Activated CD4-positive, alpha-beta T cell treated with anti-CD3 and anti-CD28 coated beads, Interleukin-2, amount 50 U/mL, for 1 hour (primary cell): ENCODE measurements at places on chromosomes 3 and 15.

- no peak for DNase-seq
Observed at GRCh38 chr3:31668242-31668641, 135.5 kb downstream of the STT3B start.

GRCh38 chr3:52122491-52122890 is 31.7 kb downstream of the POC1A start:
- no peak for DNase-seq

DNA sequence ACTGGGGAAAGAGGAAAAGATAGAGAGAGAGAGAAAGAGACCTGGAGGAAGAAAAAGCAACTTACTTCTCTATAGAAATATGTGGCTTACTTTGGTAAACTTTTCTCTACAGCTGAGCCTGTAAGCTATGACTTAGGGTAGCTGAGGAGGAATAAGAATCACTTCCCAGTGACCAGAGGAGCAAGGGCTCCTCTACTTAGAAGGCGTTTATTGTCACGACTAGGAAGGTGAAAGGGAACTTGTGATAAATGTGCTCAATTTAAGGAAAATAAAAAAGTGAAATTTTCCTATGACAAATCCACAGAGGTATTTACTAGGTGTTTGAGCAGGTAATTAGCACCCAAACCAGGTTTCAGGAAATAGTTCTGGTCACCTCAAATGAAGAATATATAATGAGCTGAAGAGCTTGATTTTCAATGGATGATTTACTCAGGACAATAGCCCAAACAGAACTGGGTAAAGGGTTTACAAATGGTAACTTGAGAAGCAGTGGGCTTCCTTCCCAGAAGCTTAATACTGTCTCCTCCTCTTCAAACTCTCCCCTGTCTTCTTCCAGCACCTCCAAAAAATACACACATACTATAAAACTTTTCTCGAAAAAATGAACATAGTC is 46.1 kb downstream of the SOX2 start:
- no peak for DNase-seq

- no peak for DNase-seq
Observed at GRCh38 chr3:63582943-63583500, 69.5 kb upstream of the SNTN start.
